Fibroblast of the conjunctiva (primary cell): ENCODE measurements at places on chromosomes 11 and 22.
A peak's percentile ranks its signal among the peaks of the same experiment; 100 is the strongest.

- DNase-seq, result no peak
These were observed 159.3 kb downstream of the COMMD9 start for GRCh38 chr11:36129955-36130354.

DNA sequence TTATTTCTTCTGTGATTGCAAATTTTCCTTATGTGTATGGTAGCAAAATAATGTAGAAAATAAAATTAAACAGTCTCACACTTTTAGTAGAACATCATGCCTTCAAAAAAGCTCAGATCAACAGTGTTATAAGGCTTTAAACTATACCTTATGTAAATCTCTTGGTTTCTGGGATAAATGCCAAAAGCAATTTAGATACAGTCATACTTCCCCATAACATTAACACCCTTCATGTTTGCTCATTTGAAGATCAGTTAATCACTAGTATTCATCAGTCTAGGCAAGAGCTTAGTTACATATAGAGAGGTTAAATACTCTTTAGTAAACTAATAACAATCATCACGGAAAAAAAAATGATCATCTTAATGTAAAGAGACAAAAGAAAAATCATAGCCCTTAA, 421.8 kb upstream of the ANO3 start:
- DNase-seq, result no peak

GRCh38 chr11:110362971-110363509, 66.6 kb upstream of the RDX start:
- DNase-seq, result no peak

GRCh38 chr22:25142102-25142501, 57.6 kb upstream of the CRYBB3 start:
- no peak for DNase-seq

DNA sequence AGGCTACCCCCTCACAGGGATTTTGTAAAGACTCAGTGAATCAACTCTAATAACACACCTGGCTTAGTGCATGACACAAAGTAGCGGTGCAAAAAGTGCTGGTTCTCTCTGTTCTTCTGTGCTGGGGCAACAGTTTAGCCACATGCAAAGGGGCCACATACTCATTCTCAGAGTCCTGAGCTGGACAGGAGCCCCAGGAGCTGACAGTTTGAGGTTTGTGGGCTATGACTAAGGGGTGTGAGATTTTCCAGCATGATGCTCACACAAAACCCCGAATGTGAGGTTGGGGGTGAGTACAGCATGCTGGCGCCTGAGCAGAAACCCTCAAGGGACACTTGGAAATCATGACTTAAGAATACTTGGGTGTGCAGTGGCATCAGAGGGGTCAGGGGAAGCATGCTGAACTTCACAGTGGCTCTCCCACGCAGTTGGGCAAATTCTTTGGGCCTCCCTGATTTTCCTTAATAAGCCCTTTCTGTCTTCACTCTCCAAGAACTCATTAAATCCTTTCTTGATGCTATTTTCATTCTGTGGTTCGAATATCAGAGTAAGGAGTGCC, 31.0 kb downstream of the TMPRSS5 start:
- DNase-seq, result peak; percentile 32

DNA sequence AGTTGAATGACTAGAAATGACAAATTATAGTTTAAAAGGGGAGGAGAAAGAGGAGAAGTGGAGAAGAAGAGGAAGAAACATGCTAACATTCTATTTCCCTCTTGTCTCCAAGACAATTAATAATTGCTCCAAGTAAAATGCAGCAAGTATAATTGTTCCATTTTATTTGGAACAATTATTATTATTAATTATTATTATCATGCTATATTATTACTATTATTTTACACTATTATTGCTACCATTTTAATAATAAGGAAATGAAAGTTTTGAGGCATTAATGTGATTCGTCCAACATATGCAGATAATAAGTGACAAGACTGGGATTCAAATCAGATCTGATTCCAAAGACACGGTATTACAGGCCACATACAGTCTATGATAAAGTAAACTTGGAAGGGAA, 293.6 kb upstream of the ZC3H12C start:
- no peak for DNase-seq

GRCh38 chr11:47502767-47503166, 50.2 kb downstream of the CELF1 start:
- no peak for DNase-seq

DNA sequence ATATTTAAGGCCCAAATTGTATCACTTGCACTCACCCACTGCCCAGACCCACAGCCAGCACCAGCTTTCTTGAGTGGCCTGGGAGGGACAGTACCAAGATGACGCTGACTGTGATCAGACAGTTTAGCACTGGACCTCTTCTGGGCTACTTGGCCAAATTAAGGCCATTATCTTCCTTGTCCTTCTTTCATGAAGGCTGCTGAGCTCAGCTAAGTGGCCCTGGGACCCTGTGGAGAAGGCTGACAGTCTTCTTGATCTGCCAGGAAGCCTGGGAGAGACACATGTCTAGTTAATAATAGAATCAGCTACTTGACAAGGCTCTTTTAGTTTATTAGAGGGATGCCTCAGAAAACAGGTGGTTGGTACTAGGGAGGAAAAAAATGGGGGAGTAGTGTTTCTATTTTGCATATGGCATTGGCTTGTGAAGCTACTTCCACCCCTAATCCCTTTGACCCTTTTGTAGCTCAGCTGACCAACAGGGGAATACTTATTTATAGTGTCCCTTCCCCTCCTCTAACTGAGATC, 127.9 kb upstream of the NTM start:
- no peak for DNase-seq

DNA sequence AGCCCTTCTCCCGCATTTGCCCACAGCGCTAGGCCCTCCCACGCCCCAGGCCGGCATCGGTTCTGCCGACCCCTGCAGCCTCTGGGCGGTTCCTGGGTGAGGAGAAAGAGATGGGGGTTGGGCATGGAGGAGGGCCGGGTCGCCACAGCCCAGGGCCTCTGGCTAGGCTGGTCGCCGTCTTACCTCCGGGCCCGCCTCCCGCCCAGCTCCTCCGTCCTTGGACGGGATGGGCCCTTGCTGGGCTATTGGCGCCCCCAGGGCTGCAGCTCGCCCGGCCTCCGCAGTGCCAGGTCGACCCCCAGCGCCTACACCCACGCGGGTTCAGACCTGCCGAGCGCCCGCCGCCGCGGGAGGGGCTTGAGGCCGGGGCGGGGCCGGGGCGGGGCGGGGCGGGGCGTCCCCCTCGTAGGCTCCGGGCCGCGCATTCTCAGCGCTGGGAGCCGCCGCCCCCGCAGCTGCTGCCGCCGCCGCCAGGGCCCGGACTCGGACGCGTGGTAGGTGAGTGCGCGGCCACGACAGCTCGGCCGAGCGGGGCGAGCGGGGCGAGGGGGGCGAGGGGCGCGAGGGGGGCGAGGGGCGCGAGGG, at the start of gene CD151:
CD151 (plus strand) TSS at position 424 of the 585 bp plus-strand sequence. CDS start 3,118 bp downstream, outside the sequence.
- no peak for DNase-seq

DNA sequence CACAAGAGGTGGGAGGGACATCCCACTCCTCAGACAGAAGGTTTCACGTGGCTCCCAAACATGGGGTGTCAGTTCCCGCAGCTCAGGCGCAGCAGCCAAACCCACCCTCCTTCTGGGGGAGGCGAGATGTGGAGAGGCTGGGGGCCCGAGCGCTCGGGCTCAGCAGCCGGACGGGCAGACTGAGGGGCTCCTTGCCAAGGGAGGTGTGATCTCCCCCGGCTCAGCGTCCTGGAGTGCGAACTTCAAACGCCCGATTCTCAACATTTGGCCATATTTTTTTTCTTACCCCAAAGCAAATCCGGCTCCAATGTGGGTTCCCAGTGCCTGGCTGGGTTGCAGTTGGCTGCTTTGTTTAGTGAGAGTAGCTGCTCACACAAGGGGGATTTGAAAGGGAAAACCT, 477.9 kb downstream of the MN1 start:
- no peak for DNase-seq

- no peak for DNase-seq
These were observed 10.1 kb upstream of the PIM3 start for GRCh38 chr22:49950396-49950994.

- no peak for DNase-seq
These were observed 35.3 kb upstream of the FCHSD2 start for GRCh38 chr11:73177380-73177777.

DNA sequence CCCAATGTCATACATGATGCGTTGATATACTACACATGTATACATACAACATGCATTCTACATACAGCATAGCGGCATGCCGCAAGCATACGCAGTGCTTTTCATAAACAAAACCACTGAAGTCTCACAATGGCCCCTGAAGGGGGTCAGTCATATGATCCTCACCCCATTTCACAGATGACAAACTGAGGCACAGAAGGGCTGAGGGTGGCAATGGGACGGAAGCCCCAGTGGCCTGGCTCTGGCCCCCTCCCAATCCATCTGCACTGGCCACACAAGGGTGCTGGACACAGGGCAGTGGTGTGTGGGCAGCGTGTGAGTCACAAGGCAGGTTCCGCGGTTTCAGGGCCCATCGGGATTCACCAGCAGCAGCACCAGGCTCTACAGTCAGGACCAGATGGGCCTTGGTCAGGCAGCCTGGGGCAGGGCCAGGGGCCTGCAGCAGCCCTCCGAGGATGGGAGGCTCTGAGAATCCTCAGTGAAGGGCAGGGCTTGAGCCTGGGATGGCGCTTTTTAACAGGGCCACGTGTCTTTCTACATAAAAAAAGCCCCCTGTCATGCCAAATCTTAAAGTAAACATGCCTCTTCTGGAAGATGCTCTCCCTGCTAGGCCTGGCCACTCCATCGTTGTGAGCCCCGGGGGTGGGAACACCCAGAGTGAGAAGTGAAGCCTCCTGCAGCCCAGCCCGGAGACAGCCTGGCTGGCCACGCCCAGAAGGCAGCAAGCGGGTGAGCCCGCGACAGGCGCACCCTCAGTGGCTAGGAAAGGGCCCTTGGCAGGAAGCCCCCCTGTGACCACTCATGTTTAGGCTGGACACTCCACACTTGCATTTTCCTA, 206.5 kb downstream of the CTTN start:
- DNase-seq, result no peak

- no peak for DNase-seq
These were observed at the start of gene CECR2 for GRCh38 chr22:17369439-17370025. Gene CECR2 (plus strand): TSS chr22:17369460. CDS start chr22:17369784, 324 bp downstream.

GRCh38 chr22:47031628-47031915, 269.1 kb downstream of the TBC1D22A start:
- no peak for DNase-seq

GRCh38 chr11:60513496-60514460, 1.4 kb upstream of the MS4A13 start:
- DNase-seq, result no peak

GRCh38 chr11:79092791-79093353, 348.0 kb downstream of the TENM4 start:
- peak; percentile 99 for DNase-seq

- DNase-seq, result no peak
These were observed 189.6 kb upstream of the SYN3 start for GRCh38 chr22:33247758-33248157.

DNA sequence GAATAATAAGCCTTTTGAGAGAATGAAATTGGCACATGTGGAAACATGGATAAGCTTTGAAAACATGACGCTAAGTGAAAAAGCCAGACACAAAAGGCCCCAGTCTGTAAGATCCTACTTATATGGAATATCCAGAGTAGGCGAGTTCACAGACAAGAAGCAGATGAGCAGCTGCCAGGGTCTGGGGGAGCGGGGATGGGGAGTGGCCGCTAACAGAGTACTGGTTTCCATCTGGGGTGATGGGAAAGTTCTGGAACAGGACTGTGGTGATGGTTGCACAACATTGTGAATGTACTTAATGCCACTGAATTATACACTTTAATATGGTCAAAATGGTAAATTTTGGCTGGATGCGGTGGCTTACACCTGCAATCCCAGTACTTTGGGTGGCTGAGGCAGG, 126.5 kb downstream of the SPATA19 start:
- no peak for DNase-seq

- no peak for DNase-seq
These were observed 14.8 kb downstream of the ARFGAP2 start for GRCh38 chr11:47161890-47162289.

DNA sequence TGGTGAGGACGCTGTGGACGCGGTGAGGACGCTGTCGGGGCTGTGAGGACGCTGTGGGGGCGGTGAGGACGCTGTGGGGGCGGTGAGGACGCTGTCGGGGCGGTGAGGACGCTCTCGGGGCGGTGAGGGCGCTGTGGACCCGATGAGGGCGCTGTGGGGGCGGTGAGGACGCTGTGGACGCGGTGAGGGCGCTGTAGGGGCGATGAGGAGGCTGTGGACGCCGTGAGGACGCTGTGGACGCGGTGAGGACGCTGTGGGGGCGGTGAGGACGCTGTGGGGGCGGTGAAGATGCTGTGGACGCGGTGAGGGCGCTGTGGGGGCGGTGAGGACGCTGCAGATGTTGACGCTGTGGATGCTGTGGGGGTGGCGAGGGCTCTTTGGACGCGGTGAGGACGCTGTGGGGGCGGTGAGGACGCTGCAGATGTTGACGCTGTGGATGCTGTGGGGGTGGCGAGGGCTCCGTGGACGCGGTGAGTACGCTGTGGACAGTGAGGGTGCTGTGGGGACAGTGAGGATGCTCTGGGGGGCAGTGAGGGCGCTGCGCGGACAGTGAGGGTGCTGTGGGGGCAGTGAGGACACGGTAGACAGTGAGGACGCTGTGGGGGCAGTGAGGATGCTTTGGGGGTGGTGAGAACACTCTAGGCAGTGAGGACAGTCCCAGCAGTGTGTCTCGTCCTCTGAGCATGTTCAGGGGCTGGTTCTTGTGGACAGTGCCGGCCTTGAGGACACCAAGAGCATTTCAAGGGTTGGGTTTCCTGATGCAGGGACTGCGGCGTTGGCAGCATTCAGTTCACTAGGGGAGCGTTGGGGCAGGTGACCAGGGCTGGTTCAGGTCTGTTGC, 4.2 kb downstream of the GP1BB start:
- DNase-seq, result no peak
